ENCODE measurements at places on chromosomes 6 and 20. TPM values are rescaled to one million over a fixed set of nuclear protein-coding genes. Genes with fewer than 3 reads are reported as not detected.

ABHD16B gene
- total RNA-seq: not detected

LRRC1 gene
- 13.8 TPM for total RNA-seq

PXMP4 gene
- total RNA-seq: 12.0 TPM

DOK5 gene
- total RNA-seq: 0.18 TPM

SLA2 gene
- total RNA-seq: 0.13 TPM

HLA-DMB gene
- 0.44 TPM for total RNA-seq

- no peak for DNase-seq
Observed at GRCh38 chr20:62624719-62625453, 17.4 kb upstream of the SLCO4A1 start.

DNA sequence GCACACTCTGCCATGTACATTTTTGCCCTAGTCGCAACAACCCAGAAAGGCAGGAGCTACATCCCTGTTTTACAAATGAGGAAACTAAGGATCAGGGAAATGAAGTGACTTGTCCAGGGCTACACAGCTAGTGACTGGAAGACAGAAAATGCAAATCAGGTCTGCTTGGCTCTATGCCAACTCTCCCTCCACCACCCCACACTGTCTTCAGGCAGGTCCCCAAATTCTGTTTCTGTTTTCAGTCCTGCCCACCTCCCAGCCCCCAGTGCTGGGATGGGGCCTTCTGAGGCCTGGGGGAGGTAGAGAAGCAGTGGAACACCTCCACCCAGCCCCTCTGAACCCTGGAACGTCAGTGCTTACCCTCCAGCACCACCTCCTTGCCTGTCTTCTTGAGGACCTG lies 5.1 kb downstream of the SNTA1 start:
- DNase-seq: no peak

DNA sequence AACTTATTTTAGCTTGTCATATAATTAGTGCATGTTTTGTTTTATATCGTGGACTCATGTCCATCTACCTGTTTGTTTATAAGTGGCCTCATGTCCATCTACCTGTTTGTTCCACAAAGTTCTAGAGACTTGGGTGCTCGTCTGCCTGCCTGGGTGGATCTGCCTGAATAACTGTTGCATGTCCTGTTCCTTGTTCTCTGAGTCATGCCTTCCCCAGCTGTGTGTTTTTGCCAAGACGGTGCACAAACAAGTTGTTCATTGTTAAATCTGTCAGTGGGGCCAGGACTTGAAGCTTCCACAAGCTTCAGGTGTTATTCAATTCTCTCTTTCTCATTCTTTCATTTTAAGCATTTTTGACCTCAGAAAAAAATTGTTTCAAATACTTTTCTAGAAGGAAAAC lies 358.0 kb upstream of the CITED2 start:
- no peak for DNase-seq

- no peak for DNase-seq
Observed at GRCh38 chr6:136740050-136740974, 52.0 kb downstream of the MAP3K5 start.

- DNase-seq: no peak
Observed at GRCh38 chr6:13412639-13413465, 74.5 kb downstream of the GFOD1 start.

- no peak for DNase-seq
Observed at GRCh38 chr6:15437090-15437635, 191.3 kb downstream of the JARID2 start.

DNA sequence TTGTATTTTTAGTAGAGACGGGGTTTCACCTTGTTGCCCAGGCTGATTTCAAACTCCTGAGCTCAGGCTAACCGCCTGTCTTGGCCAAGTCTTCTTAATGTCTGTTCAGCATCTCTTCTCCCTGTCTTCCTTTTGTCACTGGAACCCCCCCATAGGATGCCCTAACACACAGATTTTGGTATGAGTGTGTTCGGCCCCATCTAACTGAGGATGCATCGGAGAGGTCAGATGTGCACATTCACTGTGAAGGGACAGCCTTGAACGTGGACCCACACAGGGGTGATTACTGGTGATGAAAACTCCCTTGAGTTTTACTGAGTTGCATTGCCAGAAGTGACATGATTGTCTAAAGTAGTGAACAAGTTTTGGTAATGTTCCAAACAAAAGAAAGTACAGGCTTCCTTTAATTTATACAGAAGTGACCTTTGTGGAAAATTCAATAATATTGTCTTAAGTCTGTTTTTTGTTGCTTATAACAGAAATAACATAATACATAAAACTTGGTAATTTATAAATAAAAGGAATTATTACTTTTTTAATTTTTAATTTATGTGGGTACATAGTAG lies 40.5 kb upstream of the NCOA3 start:
- DNase-seq: no peak

- DNase-seq: no peak
Observed at GRCh38 chr6:439641-440167, 48.2 kb downstream of the IRF4 start.

- DNase-seq: no peak
Observed at GRCh38 chr6:110044096-110044495, 66.0 kb downstream of the GPR6 start.

GRCh38 chr6:19175023-19175422 lies 662.1 kb upstream of the ID4 start:
- DNase-seq: no peak

GRCh38 chr6:92147246-92147645 lies 1272.1 kb downstream of the EPHA7 start:
- DNase-seq: no peak

Data from Panc1 (cell line).